ENCODE measurements at places on chromosomes 1 and 21.

DNA sequence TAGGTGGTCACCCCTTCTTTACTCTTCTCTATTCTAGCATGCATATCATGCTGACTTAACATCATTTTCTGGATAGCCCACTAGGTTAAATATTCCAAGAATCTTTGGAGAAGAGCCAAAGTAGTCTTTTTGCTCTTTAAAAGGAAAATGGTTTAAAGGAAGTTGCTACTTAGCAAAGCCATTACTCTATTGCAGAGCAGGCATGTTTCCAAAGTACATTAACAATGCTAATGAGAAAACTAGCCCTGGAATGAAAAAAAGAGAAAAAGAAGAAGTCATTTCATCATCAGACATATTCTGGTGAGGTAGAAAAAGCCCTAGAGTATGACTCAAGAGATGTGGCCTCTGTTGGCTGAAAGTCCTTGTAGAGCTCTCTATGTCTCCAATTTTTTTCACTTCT, 74.0 kb downstream of the NUF2 start:
- DNase-seq = no peak

- peak; percentile 39 for DNase-seq
These were observed 7.8 kb downstream of the CASZ1 start for GRCh38 chr1:10788592-10789006.

DNA sequence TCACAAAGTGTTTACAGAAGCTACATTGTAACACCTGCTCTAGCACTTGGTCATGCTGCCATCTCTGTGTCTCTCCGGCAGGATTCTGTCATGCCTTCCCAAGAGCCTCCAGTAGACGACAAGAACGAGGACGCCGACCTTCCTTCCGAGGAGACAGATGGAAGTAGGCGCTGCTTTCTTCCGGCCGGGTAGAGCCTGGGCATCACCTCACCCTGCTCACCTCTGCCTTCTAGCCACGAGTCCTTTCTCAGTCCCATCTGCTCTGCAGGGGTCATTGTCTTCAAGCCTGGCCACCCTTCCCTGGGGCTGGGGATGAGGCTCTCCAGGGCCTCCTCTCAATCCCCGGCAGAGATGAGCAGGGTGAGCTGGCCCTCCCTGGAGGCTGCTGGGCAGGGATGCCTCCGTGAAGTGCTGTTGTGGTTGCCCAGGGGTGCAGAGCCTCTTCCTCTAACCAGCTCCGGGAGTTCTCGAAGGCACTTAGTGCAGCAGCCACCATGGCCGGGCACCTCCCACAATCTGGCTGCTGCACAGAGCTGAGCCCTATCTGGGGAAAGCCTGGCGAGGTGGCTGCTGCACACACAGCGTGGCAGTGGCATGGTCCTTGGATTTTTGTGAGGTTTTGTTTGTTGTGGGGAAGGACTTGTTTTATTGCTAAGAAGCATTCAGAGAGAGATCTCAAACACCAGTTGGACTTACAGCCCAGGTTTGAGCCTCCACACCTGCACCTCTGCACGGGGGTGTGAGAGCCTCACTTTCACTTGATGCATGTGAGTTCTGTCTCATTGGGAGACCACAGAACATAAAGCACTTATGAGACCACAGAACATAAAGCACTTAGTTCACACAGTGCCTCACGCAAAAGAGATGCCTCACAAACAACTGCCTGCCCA, 48.4 kb downstream of the FAAP20 start:
- no peak for DNase-seq

- DNase-seq = no peak
These were observed 14.6 kb upstream of the SPSB1 start for GRCh38 chr1:9278116-9278515.

GRCh38 chr1:150968491-150968890, 6.1 kb downstream of the CERS2 start:
- no peak for DNase-seq

DNA sequence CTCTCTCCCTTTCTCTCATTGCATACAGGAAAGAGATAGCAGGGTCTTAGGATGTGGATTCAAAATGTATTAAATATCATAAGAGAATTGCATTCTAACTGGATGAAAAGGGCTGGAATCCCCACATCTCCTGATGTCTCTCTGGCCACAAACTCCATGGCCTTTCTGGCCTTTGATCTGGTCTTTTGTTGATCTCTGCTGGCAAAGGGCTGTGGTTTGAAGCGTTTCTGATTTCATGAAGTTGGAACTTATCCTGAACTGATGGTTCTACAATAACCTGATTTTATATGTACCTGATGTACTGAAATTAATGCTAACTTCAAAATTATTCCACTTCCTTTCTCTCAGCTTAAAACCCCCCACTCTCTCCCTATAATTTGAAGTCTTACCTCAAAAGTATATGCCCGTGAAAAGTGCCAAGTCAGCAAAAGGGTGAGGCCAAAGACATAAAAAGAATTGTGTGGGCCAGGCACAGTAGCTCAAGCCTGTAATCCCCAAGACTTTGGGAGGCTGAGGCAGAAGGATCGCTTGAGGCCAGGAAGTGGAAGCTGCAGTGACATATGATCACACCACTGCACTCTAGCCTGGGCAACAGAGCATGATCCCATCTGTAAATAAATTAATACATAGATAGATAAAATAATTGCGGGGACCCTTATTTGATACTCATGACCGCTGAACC, 6.4 kb upstream of the KIF14 start:
- no peak for DNase-seq

- no peak for DNase-seq
These were observed 19.7 kb upstream of the DIPK1A start for GRCh38 chr1:92980732-92981647.

DNA sequence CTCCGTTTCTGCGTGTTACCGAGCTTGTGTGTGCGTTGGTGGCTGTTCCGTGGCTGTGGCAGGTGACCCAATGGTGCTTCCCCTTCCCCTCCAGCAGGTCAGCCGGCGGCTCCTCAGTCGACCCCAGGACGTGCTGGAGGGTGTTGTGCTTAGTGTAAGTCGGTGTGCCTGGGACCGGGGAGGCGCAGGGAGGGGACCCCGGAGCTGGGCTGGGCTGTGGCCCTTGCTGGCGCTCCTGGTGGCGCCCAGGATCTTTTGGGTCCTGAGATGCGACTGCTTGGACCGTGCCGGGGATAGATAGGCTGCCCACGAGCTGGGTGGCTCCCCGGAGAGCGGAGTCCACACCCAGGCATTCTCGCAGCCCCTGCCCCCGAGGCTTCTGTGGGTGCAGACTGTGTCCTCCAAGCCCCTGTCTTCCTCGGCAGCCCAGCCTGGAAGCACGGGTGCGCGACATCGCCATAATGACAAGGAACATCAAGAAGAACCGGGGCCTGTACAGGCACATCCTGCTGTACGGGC, 5.9 kb downstream of the ATAD3C start:
- DNase-seq = no peak

GRCh38 chr1:67528141-67528540, 97.9 kb upstream of the SERBP1 start:
- DNase-seq = no peak

DNA sequence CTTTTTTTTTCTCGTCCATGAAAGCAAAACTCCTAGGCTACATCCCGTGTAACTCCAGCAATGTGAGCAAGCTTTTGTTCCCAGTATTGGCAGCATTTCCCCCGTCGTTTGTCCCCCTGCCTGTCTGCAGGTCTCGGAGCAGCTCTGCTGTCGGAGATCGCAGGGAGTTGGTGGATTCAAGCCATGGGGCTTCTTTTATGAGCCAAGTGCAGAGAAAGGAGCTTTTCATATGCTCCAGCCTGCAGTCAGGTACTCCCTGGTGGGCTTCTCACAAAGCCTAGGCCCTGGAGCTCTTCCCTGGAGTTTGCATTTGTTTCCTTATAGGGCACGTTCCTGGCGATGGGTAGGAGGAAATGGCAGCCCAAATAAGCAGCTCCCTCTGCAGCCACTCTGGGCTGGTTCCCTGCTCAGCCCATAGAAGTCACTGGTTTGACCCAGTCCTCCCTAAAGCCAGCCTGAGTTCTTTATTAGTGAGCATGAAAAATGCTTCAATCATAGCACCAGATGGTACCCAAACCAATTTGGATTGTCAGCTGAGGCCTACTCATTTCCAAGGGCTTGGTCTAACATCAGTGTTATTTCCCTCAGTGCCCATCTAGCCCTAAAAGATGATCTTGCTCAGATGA, 78.3 kb downstream of the NUF2 start:
- DNase-seq = peak; percentile 23

- DNase-seq = peak; percentile 30
These were observed 113.1 kb upstream of the BMP8A start for GRCh38 chr1:39378377-39378776.

- DNase-seq = no peak
These were observed 47.6 kb upstream of the LRP8 start for GRCh38 chr1:53375440-53375839.

DNA sequence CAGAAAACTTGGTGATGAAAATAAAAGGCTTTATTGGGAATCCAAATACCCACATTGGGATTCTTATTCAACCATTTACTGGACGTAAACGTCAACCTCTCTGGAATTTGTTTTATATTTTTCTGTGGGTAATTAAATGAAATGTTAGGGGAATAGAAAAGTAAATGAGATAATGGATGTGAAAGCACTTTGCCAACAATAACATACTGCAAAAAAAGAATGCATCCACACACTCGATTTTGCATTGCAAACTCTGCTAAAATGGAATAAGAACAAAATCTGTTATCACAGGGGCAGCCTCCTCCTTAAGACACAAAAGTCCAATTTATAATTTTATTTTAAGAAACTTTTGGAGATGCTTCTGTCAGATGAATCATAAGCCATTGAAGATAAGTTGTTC, 88.4 kb downstream of the ERG start:
- no peak for DNase-seq

GRCh38 chr1:76274302-76274701, 199.8 kb downstream of the ST6GALNAC3 start:
- DNase-seq = no peak

DNA sequence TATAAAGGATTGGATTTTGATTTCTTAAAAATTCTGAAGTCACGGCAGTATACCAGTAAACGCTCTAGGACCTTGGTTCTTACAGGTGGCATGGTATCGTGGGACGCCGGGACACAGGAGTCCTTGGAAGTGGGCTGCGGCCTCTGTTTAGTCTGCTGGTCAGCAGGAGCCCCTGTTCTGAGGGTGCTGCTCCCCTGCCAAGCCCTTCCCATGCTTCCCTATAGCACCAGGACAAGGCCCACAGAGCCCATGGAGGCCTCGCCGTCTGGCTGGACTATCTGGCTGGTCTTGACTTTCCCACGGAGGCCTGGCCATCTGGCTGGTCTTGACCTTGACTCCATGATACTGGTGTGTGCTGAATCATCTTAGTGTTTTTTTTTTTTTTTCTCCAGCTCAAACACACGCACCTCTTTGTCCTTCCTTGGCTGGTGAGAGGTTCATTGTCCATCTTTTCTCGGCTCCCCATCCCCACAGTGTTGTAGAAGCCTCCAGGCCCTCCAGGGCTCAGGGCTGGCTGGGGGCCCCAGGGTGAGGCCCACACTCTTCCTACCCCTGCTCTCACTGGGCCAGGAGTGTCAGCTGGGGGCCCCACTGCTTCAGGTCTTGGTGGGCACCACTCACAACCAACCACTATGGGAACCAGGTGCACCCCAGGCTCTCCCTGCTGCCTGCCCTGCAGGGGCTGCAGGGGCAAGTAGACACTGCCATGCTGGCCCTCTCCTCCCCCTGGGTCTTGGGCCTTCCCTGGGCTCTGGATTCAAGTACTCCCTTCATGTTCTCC, 16.5 kb upstream of the TTC34 start:
- no peak for DNase-seq

DNA sequence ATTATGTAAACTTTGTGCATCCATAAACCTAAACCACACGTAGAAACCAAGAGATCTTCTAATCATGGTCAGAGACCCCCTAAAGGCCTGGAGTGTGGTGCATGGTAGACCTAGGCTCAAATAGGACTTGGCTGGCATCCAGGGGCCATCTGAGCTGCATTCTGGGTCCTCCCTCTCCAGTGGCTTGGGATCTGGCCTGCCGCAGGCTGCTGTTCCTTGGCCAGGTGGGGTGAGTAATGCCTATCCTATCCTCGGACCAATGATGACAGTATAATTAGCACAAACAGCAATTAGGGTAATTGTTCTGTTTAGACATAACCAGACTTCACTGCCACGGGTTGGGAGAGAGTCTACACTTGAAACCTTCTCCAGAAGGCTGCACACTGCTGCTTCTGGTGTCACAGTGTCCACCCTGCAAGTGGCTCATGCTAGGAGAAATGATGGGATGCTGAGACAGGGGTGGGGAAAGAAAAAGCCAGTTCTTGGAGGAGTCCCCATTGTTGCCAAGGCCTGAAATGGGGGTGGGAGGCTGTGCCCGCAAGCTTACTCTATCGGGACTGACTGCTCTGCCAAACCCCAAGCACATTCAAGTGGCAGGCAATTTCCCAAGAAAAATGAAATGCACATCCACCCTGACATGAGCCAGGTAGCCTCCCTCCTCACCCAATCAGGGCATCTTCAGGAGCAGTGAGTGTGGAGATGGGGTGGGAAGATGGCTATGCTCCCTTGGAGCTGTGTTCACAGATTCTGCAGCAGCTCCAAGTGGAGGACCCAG, 12.5 kb upstream of the PKP1 start:
- DNase-seq = no peak

DNA sequence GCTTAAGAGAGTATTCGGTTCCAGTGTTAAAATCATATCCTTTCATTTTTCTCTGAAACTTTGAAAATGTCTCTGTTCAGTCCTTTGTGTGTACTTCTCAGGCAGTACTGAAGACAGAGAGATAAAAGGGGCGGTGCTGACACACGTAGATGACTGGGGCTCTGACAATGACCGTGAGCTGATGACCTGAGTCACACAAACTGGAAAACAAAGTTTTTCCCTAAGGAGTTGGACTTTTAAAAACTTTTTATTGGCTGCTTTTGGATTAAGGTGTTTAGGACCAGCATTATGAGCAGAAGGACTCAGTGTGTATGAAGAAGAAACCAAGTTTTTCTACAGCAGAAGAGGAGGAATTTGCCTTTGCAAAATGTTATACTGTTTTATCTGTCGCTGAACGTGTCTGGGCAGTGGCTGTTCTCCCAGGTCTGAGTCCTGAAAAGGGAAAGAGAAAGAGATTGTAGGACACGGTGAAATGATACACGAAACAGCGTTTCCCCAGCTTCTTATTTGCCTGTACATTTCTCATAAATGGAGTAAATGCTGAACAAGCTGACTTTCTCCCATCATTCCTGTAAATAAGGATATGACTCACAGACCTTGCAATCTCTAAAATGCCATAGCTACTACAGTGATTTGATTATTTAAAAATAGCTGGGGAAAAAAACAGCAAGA, 51.5 kb downstream of the MAP3K7CL start:
- no peak for DNase-seq

DNA sequence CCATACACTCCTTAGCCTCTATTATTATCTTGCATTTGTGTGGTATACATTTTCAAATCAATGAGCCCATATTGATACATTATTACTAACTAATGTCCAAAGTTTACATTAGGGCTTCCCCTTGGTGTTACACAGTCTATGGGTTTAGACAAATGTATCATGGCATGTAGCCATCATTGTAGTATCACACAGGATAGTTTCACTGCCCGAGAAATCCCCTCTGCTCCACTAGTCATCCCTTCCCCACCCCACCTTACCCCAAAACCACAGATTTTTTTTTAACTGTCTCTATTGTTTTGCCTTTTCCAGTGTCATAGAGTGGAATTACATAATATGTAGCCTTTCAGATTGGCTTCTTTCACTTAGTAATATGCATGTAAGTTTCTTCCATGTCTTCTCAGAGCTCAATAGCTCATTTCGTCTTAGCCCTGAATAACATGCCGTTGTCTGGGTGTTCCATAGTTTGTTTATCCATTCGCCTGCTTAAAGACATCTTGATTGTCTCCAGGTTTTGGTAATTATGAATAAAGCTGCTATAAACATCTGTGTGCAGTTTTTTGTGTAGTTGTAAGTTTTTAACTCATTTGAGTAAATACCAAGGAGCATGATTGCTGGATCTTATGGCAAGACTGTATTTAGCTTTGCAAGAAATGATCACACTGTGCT, 86.4 kb upstream of the LYST start:
- no peak for DNase-seq
